Stimulated activated CD8-positive, alpha-beta memory T cell treated with anti-CD3 and anti-CD28 coated beads, Interleukin-4, amount 100 ng/mL, for 24 hours (primary cell): ENCODE measurements at places on chromosomes 3 and 15.

DNA sequence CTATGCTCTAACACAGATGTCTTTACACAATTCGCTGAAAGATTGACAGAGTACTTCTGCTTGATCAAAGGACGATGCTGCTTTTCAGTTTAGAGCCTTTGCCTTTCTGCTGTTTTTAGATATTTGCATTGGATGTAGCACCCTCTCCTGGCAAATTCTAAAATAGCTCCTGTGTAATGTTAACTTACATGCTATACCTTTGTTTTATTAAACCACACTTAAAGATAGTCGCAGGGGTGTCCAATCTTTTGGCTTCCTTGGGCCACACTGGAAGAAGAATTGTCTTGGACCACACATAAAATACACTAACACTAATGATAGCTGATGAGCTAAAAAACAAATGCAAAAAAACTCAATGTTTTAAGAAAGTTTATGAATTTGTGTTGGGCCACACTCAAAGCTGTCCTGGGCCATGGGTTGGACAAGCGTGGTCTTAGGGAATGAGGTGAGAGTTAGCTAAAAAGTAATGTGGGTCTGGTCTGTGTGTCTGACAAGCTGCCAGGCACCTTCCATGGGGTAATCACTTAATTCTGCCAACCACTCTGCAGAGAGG, 62.9 kb downstream of the ATG7 start:
- no peak for DNase-seq

DNA sequence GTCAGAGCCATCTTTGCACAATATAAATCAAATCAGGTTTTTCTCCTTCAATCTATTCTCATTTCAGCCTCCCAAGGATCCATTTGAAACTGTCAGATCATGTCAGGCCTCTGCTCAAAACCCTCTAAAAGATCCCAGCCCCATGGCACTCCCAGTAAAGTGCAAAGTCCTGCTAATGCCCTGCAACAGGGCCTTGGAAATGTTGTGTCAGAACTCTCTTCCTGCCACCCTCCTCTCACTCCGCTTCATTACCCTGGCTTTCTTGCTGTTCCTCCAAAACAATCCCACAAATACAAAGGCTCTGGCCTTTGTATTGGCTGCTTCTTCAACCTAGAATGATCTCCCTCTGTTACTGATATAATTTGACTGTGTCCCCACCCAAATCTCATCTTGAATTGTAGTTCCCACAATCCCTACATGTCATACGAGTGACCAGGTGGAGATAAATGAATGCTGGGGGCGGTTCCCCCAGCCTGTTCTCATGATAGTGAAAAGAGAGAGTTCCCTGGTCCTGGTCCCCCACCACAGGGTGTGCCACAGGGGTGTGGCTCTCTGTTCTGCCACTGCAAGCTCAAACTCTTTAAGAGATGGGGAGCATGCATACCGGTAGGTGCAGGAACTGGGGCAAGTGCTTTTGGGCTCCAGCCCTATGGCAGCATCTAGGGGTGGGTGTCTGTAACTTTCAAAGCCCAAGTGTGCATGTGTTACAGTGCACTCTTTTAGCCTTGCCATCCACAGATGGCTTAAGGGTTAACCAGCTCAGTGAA, 22.9 kb upstream of the TRA2B start:
- no peak for DNase-seq

- no peak for DNase-seq
Observed at GRCh38 chr3:71453822-71454511, 129.6 kb downstream of the FOXP1 start.

- DNase-seq: no peak
Observed at GRCh38 chr3:45123581-45124269, 22.5 kb downstream of the CDCP1 start.

GRCh38 chr15:37034392-37034791, 66.0 kb downstream of the MEIS2 start:
- no peak for DNase-seq

- DNase-seq: no peak
Observed at GRCh38 chr3:65974509-65974908, 64.2 kb downstream of the MAGI1 start.

GRCh38 chr3:175619369-175619768, 760.2 kb downstream of the NAALADL2 start:
- DNase-seq: no peak

GRCh38 chr3:170699158-170700053, 113.5 kb upstream of the SLC7A14 start:
- no peak for DNase-seq

DNA sequence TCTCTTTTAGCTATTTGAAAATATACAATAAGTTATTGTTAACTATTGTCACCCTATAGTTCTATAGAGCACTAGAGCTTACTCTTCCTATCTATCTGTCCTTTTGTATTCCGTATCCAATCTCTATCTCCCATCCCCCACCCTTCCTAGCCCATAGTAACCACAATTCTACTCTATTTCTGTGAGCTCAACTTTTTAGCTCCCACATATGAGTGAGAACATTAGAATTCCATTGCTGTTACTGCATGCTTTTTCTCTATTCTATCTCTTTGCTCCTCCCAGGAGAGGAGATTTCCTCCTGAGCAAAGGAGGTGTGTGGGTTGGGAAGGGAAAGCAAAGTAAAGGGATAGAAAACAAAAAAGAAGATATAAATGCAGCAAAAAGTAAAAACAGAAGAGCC, 105.6 kb upstream of the SLC4A7 start:
- DNase-seq: no peak
